ENCODE measurements at places on chromosomes 6 and 20. TPM values are rescaled to one million over a fixed set of nuclear protein-coding genes. Genes with fewer than 3 reads are reported as not detected.

GRCh38 chr6:111614833-111615582 lies 9.3 kb upstream of the TRAF3IP2 start:
- H3K27me3 ChIP-seq, result no peaks in the 10 kb centered on the region
- H3K4me3 ChIP-seq, result no peak overlapping the region
- H3K4me1 ChIP-seq, result peaks cover 17% of the 10 kb centered on the region
- H3K27ac ChIP-seq, result peak overlapping the region; percentile 15
- no peak for DNase-seq

DNA sequence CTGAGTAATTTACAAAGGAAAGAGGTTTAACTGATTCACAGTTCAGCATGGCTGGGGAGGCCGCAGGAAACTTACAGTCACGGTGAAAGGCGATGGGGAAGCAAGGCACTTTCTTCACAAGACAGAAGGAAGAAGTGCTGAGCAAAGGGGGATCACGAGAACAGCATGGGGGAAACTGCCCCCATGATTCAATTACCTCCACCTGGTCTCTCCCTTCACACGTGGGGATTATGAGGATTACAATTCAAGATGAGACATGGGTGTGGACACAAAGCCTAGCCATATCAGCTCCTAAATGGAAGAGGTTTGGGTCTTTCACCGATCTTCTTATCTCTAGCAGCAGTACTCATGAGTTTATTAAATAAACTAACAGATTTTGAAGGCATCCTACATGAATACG lies 152.9 kb upstream of the RUNX2 start:
- no peaks in the 10 kb centered on the region for H3K36me3 ChIP-seq
- no peaks in the 10 kb centered on the region for H3K27me3 ChIP-seq
- H3K4me1 ChIP-seq, result no peaks in the 10 kb centered on the region
- H3K4me3 ChIP-seq, result no peak overlapping the region

- peaks cover 3% of the 10 kb centered on the region for H3K4me1 ChIP-seq
- DNase-seq, result peak; percentile 69
- H3K27ac ChIP-seq, result no peak overlapping the region
- H3K4me3 ChIP-seq, result no peak overlapping the region
- H3K36me3 ChIP-seq, result peaks cover 24% of the 10 kb centered on the region
Measured at GRCh38 chr6:41767112-41767833, 12.4 kb downstream of the FRS3 start.

DNA sequence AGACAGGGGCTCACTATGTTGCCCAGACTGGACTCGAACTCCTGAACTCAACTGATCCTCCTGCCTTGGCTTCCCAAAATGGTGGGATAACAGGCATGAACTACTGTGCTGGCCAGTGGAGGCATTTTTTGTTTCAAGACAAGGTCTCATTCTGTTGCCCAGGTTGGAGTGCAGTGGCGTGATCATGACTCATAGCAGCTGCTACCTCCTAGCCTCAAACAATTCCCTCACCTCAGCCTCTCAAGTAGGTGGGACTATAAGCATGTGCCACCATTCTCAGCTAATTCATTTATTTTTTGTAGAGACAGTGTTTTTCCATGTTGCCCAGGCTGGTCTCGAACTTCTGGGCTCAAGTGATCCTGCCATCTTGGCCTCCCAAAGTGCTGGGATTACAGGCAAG lies 17.2 kb downstream of the ENPP3 start:
- H3K36me3 ChIP-seq, result no peaks in the 10 kb centered on the region
- H3K4me3 ChIP-seq, result no peak overlapping the region
- H3K4me1 ChIP-seq, result no peaks in the 10 kb centered on the region
- no peak overlapping the region for H3K27ac ChIP-seq

DNA sequence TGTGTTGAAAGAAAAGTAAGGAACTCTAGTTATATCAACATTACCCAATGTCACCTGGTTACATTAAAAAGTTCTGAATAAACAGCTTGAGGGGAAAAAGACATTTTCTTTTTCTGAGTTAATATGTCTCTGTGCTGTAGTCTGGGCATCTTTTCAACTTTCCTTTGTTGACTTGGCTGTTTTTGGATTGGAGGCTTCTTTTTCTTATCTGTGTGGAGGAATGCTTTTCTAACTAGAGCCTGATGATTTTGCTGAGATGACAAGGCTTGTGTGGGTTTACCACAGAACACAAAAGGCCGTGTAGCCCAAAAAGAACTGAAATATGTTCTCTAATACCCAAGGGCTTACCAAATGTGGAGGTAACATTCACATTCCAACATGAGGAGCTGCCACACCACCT lies 161.8 kb downstream of the KCNQ5 start:
- H3K4me3 ChIP-seq, result no peak overlapping the region
- no peaks in the 10 kb centered on the region for H3K4me1 ChIP-seq
- H3K27ac ChIP-seq, result no peak overlapping the region
- DNase-seq, result peak; percentile 55
- no peaks in the 10 kb centered on the region for H3K27me3 ChIP-seq

DNA sequence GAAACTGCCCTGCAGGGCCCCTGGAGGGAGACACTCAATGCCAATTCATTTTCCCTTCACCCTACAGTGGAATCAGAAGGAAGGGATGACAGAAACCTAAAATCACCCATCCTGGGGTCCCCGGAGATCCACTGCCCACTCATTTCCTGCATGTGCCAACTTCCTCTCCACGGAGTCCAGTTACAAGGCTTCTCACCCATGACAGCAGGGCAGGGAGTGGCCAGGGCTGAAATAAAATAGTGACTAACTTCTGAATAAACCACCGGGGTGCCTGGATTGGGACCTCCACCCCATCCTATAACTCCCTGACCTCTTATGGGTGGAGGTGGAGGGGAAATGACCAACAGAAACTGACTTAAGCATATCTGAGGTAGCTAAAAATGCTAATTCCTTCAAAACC lies 362.3 kb downstream of the MAFB start:
- no peak overlapping the region for H3K27ac ChIP-seq
- no peak overlapping the region for H3K4me3 ChIP-seq
- no peak for DNase-seq
- no peaks in the 10 kb centered on the region for H3K27me3 ChIP-seq
- no peaks in the 10 kb centered on the region for H3K36me3 ChIP-seq

- DNase-seq, result no peak
- H3K4me3 ChIP-seq, result no peak overlapping the region
- H3K4me1 ChIP-seq, result no peaks in the 10 kb centered on the region
- peaks cover 11% of the 10 kb centered on the region for H3K27me3 ChIP-seq
- H3K27ac ChIP-seq, result no peak overlapping the region
Measured at GRCh38 chr6:31383149-31383548, 20.2 kb upstream of the MICA start.

Gene CD24
- 19.0 TPM for total RNA-seq

Gene MUCL3
- not detected for total RNA-seq

Gene DEFB124
- total RNA-seq, result 0.62 TPM

Gene ULBP3
- total RNA-seq, result 3.9 TPM

All from muscle of leg (tissue), 16 donors.